Activated CD8-positive, alpha-beta memory T cell treated with anti-CD3 and anti-CD28 coated beads for 48 hours (primary cell): ENCODE measurements at places on chromosomes 4 and X.

GRCh38 chr4:13659341-13660070 lies 32.0 kb upstream of the BOD1L1 start:
- DNase-seq, result no peak

DNA sequence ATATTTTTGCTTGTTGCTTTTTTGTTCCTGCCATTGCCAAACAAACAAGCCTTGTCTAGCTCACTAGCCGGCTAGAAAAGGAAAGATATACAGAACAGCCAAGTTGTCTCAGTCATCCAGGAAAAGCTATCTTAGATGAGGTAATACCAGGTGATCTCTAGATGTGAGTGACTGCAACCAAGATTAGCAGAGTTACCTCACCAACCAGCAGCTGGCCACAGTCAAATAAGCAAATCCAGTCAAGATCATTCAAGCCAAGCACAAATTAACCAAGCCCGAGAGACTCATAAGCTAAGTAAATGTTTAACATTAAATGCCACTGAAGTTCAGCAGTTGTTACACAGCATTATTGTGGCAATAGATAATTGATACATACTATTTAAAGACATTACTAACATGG lies 108.6 kb downstream of the CENPC start:
- DNase-seq, result no peak

DNA sequence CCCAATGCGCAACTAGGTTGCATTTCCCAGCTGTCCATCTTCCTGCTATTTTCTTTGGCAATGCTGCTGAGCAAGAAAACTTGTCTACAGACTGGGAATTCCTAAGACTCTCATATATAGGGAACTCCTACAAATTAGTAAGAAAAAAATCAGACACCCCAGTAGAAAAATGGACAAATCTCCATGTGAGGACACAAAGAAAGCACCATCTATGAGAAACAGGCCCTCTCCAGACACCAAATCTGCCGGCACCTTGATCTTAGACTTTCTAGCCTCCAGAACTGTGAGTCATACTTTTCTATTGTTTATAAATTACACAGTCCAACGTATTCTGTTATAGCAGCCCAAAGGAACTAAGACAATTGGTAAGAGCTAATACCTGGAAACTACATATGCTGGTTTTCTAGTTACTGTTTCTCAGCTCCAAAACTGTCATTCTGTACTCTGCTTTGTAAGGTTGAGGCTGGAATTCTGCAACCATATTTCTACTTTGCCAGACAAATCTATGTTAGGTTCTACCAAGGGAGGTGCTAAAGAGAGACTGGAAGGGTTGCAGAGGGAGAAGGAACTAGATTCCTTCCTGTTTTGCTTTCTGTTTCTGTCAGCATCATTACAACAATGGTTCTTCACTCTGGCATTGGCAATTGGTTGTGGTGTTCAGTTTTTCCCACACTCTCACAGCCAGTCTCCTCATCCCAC lies 35.7 kb upstream of the FAM241A start:
- no peak for DNase-seq

GRCh38 chr4:62324215-62324614 lies 1124.1 kb downstream of the ADGRL3 start:
- no peak for DNase-seq

DNA sequence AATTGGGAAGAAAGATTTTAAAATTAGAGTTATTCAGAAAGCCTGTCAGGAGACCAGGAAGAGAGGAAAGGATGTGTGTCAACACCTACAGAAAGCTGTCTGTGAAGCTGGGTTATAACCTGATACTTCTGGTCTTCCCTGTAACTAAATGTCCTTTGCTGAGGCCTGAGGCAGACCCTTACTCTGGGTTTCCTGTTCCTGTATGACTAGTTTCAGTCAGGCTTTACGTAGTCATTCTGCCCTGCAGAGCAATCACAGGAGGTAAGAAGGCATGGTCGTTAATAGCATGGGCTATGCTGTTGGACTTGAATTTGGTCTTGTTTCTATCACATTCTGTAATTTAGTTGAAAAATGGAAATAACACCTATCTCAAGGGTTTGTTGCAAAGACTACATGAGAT lies 110.5 kb upstream of the IGFBP7 start:
- DNase-seq, result no peak

- DNase-seq, result no peak
These were observed 83.5 kb upstream of the PLAC1 start for GRCh38 chrX:134741746-134742145.

- DNase-seq, result no peak
These were observed 116.7 kb downstream of the GALNTL6 start for GRCh38 chr4:171929907-171930306.

- DNase-seq, result no peak
These were observed 176.6 kb upstream of the NR3C2 start for GRCh38 chr4:148618856-148619255.

GRCh38 chr4:83852085-83852451 lies 316.2 kb downstream of the GPAT3 start:
- DNase-seq, result no peak

DNA sequence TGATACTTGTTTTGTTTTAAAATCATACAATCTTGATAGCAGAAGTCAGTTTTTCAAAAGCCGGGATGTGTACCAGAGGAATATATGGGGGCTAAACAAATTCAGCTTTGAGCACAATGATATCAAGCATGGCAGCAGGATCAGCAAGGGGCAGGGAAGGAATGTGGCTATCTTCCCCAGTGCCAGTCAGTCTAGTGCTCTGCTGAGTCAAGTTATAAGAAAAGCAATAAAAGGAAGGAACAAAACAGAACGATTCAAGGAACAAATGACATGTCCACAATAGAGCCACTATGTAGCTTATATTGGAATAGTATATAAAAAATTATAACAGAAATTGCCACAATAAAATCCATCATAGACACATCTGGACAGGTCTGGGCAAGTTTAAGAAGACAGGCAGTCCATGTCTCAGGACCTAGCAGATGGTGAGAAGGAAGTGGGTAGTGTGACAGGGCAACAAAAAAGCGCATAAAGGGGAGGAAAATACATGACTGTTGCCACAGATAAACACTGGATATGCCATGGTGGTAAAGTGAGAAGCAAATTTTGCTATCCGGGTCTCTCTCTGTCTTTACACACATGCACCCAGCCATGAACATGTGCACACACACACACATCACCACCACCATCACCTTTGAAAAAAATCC lies 518.2 kb upstream of the HTR2C start:
- no peak for DNase-seq

DNA sequence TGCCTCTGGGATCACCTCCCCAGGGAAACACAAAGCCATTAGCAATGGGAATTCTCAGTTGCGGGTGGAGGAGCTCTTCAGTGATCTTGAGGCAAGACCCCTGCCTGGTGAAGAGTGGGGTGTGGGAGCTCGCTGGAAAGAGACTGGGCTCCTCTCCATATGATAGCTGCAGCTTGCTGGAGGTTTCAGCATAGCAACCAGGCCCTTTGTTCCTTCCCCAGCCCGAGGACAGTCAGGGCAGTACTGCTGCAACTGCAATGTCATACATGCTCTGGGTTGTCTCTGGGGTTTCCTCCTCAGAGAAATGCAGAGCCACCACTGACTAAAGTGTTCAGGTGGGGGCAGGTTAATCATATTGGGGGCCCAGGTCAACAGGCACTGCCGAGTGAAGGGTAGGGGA lies 81.3 kb downstream of the ARHGAP24 start:
- no peak for DNase-seq

DNA sequence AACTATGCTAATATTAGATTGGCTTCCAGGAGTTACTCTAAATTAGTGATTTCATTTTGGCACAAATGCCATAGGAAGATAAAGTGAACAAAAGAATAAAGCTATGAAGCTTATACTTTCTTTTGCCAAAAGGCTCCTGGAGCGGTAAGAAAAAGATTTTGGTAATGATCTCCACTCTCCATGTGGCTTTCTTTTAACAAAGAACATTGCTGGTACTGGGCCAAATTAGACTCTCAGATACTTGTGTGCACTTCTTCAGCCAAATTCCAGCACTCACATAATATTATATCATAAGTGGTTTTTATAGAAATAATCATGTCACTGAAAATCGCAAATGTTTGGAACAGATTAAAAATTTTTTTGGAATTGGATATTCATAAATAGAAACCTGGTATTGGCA lies 142.4 kb upstream of the FGF13 start:
- no peak for DNase-seq

GRCh38 chr4:15888515-15888914 lies 50.0 kb downstream of the FGFBP1 start:
- no peak for DNase-seq

GRCh38 chrX:69236641-69237040 lies 71.4 kb upstream of the PJA1 start:
- no peak for DNase-seq

DNA sequence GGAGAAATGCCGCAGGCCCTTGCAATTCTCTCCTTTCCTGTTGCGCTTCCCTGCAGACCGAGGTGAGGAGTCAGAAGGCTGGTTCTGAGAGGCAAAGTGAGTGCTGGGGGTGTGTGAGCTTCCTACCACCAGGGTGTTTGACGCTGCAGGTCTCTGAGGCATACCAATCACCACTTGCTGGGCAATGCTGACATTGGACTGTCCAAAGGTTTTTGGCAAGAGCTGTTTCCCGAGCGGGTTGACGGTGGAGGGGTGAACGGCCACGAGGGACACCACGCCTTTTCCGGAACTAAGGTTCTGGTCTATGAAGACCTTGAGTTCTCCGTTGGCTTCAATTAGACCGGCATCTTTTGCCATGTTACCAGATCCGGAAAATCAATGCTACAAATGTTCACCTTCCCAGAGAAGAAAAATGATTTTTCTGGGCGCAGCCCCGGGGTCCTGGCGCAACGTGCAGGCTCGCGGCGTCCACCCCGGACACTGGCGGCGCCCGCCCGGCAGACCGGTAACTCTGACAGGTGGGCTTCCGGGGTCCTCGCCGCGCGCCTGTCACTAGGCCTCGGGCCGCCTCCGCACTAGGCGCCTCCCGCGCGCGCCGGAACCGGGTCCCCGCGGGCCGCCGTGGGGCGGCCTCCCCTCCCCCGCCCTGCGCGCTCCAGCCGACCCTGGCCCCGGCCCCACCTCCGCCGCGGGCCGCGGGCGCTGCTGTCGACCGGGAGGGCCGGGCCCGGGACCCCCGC lies 44.9 kb upstream of the FAM47C start:
- no peak for DNase-seq

- DNase-seq, result no peak
These were observed 84.9 kb downstream of the ARHGAP6 start for GRCh38 chrX:11580789-11581188.

DNA sequence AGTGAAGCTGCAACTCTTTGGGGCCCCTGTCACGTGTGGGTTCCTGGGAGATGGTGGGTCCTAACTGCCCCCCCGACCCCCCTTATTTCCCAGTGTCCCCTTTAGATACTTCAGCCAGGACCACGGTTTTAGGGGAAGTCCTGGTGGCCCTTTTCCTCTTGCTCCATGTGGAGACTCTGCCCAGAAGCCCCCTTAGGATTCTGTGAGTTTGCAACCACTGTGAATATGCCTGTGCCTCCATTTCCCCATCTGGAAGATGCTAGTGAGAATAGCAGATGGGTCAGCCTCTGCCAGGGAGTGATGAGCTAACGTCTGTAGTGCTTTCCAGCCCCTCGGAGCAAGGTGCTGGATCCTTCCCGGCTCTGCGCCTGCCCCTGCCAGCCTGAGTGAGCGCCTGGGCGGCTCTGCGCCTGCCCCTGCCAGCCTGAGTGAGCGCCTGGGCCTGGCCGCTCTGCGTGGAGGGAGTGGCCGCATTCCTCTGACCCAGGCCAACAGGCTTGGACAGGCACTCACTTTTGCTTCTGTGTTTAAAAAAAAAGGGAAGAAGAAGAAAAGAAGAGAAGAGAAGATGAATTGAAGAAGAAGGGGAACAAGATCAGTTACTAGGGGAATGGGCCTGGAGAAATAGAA lies 6.7 kb upstream of the CITED1 start:
- no peak for DNase-seq

DNA sequence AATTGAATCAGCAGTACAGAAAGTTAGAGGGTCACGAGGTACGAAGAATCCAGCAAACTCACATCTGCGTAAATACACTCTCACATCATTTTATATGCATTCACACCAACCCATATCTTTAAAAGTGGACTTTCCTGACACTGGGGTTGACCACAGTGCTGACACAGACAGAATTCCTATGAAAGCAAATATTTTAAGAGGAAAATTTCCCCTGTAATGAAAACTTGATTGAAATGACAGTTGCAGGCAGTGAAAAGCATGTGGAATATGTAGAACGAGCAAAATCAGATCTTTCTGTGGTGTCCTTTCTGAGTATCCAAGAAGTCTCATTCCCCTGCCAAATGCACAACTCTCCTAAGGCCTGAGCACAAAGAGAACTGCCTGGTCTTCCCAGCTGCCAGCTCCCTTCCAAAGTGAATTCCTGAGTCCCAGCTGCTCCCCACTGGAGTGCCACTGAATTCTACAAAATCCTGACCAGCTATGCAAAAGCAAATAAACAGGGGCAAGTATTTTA lies 50.5 kb upstream of the FAM9C start:
- DNase-seq, result no peak

DNA sequence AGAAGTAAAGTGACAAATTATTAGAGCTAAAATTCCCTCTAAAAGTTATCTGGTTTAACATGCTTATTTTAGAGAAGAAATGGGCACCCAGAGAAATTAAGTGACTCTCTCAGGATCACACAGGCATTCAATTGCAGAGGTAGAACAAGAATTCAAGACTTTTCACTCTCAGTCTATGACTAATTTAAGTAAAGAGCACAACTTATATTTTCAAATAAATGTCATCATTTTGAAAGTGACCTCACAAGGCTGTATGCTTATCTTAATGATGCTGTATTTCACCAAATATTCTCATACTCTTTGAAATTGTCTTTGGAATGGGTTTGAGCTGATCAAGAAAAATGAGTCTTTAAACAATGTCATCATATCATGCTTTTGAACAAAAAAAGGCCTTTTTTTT lies 15.3 kb downstream of the GPR174 start:
- DNase-seq, result no peak

- DNase-seq, result no peak
These were observed 416.4 kb downstream of the CCSER1 start for GRCh38 chr4:90543419-90544170.

DNA sequence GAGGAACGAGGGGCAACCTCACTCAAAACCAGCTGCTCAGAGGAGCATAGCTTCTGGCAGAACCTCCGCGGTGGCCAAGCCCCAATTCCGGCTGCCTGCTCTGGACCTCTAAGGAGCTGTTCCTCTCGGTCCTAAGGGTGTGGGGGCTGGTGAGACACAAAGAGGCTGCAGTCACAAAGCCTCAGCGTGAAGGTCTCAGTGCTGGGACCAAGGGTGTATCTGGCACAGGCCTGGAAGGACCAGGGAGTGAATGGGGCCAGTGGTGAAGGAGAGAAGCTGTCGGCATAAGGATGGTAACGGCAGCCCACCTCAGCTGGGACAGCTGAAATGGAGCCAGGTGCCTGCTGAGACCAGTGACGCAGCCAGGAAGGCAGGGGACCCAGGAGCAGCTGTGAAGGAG lies 5.3 kb downstream of the PDE6B start:
- DNase-seq, result no peak
